Neural progenitor cell (in vitro differentiated cells): ENCODE measurements at places on chromosomes 5 and 9.

DNA sequence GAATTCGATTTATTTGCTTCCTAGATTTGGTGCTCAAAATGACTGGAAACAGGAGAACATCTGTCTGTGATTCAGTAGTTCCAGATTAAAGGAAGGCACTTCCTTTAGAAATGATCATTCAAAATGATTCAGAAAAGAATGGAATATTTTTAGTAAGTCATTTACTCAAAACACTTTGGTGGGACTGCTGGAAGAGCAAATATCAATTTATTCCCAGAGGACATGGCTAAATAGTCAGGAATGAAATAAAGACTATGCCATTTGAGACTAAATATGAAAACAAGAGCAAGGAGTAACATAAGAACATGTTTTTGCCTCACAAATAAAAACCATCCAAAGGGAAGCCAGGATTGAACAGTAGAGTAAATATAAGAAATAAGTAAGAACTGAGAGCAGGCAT lies 138.6 kb upstream of the RASA1 start:
- DNase-seq, result no peak

DNA sequence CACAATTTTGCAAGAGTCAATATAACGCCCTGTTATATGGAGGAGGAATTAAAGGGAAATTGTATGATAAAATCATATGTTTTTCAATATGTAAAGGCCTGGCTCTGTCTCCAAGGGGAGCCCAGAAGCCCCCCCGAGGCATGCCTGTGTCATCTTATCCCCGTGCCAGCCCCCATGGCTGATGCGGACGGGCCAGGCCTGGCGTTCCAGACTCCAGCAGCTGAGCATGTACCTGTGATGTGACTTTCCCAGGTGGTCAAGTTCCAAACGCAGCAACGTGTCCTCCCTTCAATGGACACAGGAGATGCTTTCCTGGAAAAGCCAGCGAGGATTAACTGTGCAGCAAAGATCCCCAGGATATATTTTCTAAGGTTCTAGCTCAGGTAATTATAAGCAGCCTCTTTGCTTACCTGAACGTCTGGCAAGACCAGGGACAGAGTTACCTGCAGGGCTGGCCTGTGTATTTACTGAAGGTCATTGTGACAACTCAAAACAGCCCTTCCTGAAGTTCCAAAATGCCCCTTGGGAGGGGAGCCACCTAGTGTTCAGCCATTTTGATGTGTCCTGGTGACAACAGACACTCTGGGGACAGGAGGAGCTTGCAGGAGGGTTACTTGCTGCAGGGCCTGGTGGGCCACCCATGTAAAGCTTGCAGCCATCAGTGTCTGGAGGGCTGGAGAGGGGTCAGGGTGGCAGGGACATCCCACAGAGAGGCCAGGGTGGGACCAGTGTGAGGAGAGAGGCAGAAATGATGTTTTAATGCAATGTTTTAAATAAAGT lies 53.3 kb upstream of the RNU6ATAC start:
- peak; percentile 43 for DNase-seq

GRCh38 chr9:11182001-11182400 lies 569.2 kb upstream of the PTPRD start:
- no peak for DNase-seq

- no peak for DNase-seq
These were observed 9.6 kb downstream of the PFDN1 start for GRCh38 chr5:140293091-140293848.
